ENCODE measurements at places on chromosomes 5 and 9.

DNA sequence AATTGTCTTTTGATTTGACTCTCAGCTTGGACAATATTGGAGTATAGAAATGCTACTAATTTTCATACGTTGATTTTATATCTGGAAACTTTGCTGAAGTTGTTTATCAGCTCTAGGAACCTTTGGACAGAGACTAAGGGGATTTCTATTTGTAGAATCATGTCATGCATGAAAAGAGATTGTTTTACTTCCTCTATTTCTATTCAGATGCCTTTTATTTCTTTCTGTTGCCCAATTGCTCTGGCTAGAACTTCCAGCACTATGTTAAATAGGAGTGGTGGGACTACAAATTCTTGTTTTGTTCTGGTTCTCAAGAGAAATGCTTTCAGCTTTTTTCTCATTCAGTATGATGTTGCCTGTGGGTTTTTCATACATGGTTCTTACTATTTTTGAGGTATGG lies 112.8 kb upstream of the CDH12 start:
- DNase-seq = no peak

GRCh38 chr9:120377268-120378159 lies 202.5 kb downstream of the CDK5RAP2 start:
- DNase-seq = no peak

- no peak for DNase-seq
Measured at GRCh38 chr5:152188251-152188650, 216.8 kb downstream of the NMUR2 start.

GRCh38 chr5:135705941-135706466 lies 127.2 kb upstream of the CXCL14 start:
- DNase-seq = no peak

DNA sequence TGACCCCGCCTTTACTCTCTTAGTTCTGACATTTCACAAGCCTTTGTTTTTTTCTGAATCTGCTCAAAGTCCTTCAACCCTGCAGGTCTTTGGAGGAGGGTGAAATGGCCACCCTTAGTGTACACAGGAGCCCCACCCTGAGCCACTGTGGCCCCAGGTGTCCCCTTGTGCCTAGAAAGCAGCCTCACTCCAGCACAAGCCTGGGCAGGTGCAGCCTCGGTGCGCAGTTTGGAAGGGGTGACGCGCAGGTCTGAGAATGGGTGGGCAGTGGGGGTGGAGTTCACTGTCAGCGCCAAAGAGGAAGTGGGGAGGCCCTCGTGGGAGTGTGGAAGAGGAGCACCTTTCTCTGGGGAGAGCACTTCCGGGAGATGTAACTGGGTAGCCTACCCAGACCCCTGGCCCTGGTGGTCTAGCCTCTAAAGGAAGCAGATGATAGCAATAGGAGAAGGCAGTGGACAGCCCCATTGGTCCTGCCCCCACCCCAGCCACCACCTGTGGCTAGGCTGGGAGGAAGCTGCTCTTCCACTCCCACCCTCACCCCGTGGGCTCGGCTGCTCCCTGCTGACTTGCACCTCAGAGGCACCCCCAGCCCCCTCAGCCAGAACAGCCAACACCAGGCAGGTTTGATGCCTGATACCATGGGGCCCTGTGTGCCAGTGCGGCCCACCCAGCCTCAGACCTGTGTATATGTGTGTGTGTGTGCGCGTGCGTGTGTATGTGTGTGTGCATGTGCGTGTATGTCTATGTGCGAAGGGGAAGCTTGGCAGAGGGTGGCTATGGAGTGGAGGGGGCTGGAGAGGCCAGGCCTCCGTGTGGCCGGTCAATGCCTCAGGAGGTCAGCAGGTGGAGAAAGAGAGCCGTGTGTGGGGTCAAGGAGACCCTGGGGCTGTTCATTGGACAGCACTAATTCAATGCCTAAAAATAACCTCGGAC lies 16.8 kb upstream of the DAB2IP start:
- DNase-seq = no peak

DNA sequence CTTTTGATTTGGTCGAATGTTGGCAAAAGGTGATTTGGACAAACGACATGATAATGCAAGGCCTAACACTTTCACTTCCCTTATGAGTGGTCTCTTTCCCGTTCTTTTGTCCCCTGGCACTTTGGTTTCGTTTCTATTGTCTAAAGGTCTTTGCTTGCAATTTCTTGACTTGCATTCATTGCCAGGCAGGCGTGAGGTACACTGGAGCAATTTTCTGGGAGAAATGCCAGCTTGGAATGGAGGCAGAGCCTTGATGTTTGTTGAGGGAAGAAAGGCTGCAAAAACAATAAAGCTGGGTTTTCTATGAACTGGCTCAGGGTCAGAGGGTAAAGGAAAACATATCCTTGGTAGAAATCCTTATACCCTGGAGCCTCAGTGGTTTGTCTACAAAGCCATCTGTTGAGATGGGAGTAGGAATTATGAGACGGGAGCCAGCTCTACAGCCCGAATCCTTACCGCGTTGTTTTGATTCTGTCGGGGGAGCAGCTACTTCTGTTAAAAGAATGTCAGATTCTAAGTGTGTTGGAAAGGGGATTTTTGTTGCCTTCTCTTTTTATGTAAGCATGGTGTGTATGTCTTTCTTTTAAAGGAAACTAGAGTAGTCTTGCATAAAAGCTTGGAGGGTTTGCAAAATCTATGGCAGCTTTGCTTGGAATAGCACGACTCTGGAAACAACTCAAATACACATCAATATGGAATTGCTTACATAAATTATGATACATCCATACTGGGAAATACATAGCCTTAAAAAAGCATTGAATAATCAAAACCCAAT lies 158.9 kb downstream of the RMI1 start:
- no peak for DNase-seq

GRCh38 chr9:1125741-1126140 lies 75.6 kb downstream of the DMRT2 start:
- DNase-seq = no peak

DNA sequence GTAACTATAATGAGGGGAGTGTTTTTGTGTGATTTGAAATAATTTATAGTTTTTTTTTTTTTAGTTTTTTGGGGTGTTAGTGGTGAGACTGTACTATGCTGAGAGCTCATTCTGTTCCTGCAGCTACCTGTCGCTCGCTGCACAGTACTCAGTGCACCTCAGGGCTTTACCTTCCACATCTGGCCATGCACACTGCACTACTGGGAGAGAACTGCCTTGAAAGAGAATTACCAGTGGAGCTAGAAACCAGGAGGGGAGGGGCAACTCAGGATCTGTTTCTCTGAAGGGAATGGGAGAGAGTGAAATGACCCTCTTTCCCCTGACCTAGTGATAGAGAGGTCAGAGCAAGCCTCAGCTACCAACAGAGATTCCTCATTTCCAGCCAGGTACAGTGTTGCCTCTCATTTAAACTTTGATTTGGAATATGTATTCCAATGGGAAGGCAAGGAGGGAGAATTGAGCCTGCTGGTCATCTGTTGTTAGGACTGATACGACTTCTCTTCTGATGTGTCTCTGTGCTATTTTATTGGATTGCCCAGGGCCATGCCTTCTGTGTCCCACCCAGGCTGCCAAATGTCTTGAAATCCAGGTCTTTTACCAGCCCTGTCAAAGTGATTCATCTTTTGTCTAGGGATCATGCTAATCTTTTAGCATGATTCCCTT lies 8.9 kb downstream of the ATG10 start:
- no peak for DNase-seq

- DNase-seq = no peak
Measured at GRCh38 chr5:139704748-139705147, 56.6 kb downstream of the CXXC5 start.

DNA sequence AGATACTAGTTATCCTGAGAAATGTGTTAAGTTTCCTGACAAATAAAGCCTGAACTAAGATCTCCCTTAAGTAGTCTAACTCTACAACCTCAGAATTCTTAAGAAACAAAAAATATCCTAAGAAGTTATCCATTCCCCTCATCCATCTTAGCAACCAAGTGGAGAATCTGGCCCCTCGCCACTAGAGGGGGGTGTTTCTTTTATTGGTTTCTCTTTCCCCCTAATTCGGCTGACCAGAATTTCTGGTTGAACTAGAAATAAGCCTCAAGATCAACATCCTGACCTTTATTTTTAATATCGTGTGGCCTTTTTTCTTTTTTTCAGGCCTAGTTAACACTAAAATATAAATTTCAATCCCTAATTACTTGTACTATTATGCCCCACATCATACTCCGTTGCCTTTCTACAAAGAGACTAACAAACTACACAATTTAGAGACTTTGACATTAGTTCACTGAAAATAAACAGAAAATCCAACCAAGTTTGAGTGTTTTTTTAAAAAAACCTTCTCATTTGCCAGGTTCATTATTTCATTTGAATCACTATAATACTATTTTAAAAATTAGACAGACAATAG lies 14.3 kb upstream of the NR4A3 start:
- peak; percentile 53 for DNase-seq

DNA sequence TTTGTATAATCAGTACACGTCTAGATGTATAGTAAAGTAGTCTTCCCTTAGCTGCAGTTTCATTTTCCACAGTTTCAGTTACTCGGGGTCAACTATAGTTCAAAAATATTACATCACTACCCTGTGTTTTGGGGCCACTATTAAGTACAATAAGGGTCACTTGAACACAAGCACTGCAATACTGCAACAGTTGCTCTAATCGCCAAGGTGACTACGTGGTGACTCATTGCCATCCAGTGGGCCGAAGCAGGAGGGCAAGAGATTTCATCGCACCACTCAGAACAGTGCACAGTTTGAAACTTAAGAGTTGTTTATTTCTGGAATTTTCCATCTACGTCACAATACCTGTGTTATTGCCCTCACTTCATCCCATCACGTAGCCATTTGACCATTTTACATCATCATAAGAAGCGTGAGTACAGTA lies at the start of gene ARL14EPL:
Gene ARL14EPL (plus strand): TSS at position 379 of the 424 bp plus-strand sequence. CDS start 18,994 bp downstream, outside the sequence.
- DNase-seq = no peak

DNA sequence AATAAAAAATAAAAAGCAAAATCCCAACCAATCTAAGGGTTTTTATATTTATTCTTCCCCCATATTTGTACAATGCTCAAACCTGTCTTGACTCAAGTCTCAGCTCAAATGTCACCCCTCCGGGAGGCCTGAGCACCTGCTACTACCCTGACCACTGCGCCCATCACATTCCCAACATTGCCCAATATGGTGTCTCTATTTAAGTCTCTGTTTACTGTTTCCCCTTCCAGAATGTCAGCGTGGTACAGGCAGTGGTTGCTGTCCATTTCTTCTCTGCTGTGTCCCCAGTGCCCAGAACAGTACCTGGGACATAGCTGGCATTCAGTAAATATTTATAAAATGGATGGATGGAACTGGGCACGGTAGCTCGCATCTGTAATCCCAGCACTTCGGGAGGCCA lies 47.3 kb upstream of the PRRC2B start:
- no peak for DNase-seq
